Type B pancreatic cell (in vitro differentiated cells): ENCODE measurements at places on chromosomes 6 and 20.
A peak's percentile ranks its signal among the peaks of the same experiment; 100 is the strongest.

DNA sequence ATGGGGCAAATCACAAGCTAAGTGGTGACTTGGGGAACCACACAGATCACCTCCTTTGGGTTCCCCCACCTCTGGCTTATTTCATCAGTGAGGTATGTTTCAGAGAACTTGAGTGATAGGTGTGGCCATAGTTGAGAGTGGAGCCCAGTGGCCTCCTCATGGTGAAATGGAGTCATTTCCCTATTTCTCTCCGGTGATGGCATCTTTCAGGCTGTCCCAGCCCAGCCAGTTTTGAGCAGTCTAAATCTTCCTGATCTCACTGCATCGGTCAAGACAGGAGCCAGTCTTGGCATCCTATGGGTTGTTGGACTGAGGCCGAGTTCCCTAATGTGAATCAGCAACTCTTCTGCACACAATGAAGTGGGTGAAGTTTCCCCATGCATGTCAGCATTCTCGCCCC, 132.4 kb downstream of the EYA2 start:
- no peak for DNase-seq

GRCh38 chr6:41445261-41445660, 100.9 kb upstream of the FOXP4 start:
- DNase-seq = no peak

GRCh38 chr6:165854061-165854862, 191.2 kb upstream of the PDE10A start:
- DNase-seq = no peak

- DNase-seq = no peak
Observed at GRCh38 chr6:109687271-109687761, 3.7 kb downstream of the AK9 start.

DNA sequence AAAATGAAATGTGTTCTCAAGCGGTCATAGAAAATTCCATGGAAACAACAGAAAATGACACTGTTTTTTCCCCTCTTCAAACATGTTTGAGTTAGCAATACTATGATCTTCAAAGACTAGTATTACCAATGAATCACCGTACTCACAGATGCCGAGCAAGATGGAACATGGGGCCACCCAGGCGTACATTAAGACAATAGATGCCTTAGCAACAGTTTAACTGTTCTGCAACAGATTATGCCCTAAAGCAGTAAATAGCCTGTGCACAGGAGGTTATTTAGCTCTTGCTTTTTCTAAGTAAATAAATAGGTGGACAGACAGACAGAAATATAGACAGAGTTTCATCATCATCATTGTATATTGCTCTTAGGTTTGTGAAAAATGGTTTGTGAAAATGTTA, 284.0 kb upstream of the DEFB112 start:
- DNase-seq = no peak

- DNase-seq = no peak
Observed at GRCh38 chr6:124795643-124796463, 166.4 kb upstream of the RNF217 start.

DNA sequence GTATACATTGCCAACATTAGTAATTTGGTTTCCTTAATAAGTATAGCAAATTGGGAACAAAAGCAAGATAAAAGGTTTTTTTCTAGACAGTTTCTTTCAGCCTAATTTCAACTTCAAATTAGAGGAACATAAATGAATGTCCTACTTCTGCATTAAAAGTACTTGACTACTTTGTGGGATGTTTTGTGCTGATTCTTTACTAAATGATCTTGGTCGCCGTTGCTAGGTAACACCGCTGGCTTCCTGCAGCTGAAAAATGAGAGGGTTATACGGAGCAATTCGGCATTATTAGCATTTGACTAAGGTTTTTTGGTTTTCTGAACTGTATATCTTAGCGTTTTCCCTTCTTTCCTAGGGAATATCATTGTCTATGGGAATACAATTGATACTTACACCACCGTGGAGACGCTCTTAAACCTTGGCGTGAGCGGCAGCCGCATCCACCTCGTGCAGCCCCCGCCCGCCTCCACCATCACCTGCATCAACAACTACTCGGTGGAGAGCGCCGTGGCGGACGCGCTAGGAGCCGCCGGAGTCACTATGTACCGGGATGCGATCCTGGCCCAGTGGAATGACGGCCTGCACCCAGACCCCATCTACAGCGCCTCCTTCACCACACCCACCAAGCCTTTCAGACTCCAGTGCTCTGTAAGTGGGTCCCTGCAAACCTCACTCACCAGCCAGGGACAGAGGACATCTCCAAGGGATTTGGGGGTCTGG, 90.9 kb upstream of the INSM1 start:
- no peak for DNase-seq

DNA sequence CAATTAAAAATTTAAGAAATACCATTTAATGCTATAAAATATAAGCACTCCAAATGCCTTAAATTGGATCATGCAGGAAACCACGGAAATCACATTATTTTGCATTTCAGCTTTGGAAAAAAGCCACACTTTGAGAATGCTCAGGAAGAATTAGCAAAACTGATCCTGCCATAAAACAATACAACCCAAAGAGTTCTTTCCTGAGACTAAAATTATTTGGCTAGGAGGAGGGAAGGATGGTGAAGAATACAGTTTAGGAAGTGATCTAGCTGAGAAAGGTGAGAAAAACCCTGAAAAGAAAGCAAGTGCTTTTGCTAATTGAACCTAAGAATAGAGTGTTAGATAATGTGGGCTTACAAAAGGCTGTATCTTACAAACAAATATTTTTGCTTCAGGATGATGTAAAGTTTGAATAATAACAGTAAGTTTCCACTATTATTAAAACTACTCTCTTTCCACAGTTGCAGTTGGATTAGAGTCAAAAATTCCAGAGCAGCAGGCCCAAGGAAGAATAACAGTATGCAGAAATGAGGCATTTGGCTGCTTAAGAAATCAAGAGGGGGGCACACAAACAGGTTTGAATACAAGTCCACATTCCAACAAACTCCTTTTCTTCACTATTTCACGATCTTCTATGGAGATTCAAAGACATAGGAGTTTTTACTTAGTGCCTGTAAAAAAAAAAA, 565.4 kb downstream of the RFPL4B start:
- DNase-seq = no peak

DNA sequence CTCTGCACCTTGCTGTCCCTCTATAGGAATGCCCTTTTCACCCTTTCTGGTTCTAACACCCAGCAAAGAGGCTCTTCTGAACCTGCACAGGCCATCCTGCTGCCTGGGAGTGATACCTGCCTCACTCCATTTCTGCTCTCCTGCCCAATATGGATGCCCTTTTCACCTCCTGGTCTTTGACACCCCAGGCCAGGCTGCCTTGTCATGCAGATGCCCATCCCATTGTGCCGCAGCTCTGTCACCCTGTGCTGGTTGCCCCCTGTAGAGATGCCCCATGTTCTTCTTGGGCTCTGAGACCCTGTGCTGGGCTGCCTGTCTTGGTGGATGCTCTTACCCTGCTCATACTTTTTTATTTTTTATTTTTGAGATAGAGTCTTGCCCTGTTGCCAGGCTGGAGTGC, 95.3 kb downstream of the CDKAL1 start:
- DNase-seq = no peak

- no peak for DNase-seq
Observed at GRCh38 chr6:108904741-108905140, 56.5 kb downstream of the ARMC2 start.

GRCh38 chr6:106360410-106360988, at the start of gene CRYBG1:
TSS of gene CRYBG1 (plus strand) at chr6:106360717. CDS start at chr6:106360909, 192 bp downstream.
- DNase-seq = peak; percentile 90

DNA sequence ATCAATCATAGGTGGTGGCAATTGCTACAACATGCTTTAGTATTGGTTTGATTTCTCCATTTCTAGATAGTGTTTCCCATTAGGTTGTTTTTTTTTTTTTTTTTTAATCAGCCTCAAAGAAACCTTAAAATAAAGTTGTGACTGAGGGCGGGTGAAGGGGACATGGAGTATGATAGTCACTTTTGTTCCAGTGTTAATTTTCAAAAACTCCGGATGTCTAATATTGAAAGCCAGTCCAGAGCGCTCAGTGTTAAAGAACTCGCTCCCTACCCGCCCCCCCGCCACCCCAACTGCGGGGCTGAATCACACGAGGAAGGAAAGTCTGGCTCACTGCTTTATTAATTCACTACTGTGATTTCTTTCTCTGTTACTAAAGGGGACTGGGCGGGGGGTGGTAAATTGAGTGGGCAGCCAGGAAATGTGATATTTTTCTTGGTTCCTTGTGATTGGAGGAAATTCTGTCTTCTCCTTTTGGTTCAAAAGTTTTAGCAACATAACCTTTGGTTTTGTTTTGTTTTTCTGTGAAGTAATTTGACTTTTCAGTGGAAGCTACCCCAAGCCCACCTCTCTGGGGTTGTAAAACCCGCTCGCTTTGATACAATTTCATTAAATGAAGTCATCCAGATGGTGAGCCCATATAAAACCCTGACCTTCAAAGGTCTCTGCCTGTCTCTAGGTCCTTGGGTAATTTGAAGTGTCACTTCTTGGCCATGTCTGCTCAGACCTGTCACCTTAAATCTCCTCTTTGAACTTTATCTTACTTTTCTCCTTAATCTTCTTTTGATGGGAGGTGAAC, 38.0 kb downstream of the TNFAIP3 start:
- no peak for DNase-seq

GRCh38 chr20:47749339-47749738, 35.9 kb downstream of the SULF2 start:
- no peak for DNase-seq

GRCh38 chr6:90078513-90079289, 184.4 kb downstream of the GJA10 start:
- no peak for DNase-seq

GRCh38 chr6:169500688-169501087, 201.1 kb downstream of the WDR27 start:
- DNase-seq = no peak
